Brain microvascular endothelial cell (primary cell): ENCODE measurements at places on chromosomes 2 and 18.

DNA sequence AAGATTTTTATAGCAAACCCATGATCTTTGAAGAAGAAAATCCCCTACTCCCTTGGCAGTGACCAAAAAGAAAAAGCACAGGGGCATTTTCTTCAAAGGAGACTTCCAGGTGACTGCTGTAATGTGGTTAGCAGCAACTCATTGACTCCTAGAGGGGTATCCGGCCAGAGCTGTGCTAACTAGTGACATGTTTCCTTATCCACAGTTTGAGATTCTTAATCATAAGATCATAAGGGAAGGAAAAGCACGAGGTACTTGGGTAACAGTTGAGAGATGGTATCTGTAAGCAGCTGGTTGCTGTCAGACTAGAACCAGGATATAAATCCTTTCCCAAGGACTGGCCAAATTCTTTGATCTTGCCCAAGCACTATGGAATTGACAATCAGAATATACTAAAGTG, 124.7 kb downstream of the MREG start:
- DNase-seq, result no peak

GRCh38 chr2:41806286-41806685, 241.5 kb upstream of the PKDCC start:
- no peak for DNase-seq

GRCh38 chr2:27370816-27371620, 602 bp downstream of the SNX17 start:
- peak; percentile 21 for DNase-seq

DNA sequence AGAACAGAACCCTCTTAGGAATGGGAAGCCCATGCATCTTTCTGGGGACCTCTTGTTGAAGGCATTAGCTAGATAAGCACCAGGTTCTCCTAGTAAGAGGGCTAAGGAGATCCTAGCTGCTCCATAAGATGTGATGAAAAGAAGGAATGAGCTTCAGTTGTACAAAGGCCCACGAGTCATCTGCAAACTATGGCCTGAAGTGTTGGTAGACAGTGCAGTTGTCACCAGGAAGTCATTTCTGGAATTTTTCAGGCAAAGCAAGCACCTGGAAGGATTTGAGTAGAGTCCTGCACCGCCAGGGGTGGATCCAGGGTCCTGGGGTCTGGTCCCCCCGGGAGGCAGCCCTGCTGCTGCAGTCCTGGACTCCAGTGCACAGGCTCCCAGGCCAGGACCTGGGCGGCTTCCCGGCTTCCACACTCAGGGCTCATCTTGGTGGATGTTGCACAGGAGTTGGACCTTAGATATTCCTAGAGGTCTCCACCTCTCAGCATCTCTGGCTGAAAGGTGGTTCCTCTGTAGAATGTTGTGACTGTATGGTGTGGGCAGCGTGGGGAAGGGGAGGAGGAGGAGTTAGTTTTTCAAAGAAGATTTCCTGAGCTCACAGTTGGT, 85.3 kb downstream of the LDLRAD4 start:
- DNase-seq, result no peak

DNA sequence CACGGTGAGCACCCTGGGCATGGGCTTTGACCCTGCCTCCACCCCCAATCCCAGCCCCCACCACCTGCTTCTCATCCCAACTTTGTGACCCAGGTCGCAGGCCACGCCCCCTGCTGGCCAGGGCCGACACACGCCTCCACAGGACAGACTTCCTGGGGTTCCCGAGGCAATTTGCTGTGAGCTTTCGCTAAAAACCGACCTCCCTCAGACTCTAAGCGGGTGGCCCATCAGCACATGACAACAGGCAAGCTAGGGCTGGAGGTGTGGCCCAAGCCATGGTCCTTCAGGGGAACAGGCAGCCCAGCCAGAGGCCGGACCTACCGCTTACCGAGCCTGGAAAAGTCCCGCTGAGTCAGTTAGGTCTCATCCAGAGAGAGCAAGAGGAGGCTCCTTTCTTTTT, 31.9 kb downstream of the C1QL2 start:
- DNase-seq, result no peak

DNA sequence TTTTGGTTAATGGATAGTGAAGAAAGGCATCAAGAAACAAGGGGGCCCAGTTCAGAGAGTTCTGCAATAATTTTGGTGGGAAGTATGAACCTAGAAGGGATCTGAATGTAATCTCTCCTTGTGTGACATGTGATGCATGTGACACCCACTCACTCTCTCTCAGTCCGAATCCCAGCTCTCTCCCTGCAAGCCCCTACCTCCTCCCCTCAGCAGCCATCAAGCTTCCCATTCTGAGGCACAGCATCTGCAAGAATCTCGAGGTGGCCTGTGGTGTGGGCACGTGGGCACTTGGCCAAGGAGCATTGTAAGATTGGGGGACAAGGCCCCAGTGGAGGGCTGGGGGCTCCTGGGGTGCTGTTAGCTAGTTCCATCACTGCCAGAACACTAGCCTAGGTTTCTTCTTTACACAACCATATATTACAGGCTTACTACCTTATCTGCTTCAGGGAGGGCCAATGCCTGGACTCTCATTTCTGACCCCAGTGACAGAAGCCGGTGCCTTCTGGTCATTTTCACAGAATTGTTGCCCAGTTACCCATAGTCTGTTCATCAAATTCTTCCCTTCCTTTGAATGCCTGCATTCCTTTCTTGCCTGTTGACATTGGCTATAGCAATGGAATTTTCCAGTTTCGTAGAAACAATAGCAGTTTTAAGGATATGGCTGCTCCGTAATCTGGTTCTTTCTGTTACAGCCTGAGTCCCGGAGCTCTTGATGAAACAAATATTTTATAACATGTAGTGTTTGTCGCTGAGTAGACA, 13.3 kb upstream of the LCLAT1 start:
- DNase-seq, result peak; percentile 10

DNA sequence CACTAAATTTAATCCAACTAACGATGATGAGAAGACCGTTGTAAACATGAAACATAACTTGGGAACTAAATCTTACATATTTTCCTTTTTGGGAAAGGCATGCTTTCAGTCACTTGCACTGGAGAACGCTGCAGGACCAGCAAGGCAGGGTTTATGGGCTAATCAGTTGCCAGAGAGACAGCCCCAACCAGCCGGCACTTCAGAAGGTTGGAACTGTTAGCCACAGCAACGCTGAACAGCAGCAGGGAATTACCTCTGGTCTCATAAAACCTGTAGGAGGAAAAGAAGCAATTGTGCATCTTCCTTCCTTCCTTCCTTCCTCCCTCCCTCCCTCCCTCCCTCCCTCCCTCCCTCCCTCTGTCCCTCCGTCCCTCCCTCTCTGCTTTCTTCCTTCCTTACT, 33.9 kb upstream of the SIX2 start:
- no peak for DNase-seq

- no peak for DNase-seq
Measured at GRCh38 chr2:226943862-226944620, 108.2 kb downstream of the RHBDD1 start.

DNA sequence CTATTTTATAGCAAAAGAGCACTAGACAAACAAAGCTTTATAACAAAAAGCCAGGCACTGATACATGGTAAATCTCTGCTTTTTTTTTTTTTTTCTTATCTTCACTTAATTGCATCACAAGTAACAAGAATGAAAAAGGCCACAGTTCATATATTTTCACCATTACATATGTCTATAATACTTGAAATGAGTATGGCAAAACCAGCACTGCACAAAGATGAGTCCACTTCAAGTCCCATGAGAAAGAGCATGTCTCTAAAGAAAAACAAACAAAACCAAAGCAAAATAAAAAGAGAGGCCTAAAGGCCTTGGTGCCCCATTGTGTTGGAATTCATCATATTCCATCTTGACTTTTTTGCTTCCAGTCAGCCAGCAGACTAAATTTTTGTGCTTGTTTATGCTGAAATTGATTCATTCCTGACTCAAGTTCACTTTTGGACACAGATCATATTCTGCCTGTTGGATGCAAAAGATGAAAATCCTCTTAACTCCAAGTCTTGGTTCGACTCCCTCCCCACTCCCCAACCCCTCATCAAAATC, 264.9 kb upstream of the CCDC68 start:
- DNase-seq, result peak; percentile 60

- DNase-seq, result no peak
Measured at GRCh38 chr2:223052548-223053483, 826 bp downstream of the KCNE4 start.

DNA sequence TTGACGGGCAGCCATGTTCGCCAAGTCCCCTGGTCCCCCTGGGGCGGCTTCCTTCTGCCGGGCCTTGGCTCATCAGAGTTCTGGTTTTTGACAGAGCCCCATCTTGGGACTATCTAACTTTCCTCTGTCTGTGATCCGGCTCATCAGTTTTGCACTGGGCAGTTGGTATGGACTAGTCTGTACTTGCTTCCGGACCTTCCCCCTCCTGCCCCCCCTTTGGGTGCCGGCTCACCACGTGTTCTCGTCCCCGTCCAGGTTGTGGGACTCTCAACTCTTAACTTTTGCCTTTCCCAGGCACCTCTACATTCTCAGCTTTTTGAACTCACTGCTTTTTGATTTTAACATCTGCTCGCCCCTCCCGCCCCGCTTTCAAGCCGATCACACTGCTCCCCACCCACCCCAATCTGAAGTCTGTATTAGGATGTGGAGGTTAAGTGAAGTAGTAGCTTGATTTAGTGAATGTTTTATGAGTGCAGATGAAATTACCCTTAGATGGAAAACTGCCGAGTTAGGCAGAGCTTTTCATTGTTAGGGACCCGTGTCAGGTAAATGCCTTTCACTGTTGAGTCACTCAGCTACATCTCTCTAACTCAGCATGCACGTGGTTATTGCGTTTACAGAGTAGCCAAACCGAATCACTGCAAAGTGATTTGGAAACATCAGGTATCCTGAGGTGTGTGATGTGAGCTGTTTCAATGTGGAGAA, 874 bp downstream of the WDR43 start:
- DNase-seq, result peak; percentile 13

DNA sequence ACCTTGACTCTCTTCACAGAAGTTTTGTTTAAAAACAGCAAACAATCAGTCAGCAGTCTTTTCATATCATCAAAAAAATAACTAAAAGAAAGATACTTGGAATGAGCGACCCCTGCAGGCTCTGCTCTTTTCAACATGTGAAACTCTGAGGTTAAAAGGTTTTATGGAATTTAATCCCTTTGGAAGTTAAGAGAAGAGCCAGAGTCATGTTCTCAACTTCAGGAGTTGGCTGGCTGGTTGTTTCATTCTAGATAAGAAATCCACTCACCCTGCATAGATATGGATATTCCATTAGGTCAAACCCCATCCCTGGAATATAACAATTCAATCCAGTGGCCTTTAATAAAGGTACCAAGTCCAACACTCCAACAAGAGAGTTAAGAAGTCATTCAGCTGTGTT, 115.6 kb upstream of the RMDN2 start:
- peak; percentile 67 for DNase-seq

GRCh38 chr2:198883604-198884003, 574.1 kb downstream of the SATB2 start:
- no peak for DNase-seq

GRCh38 chr2:15989559-15989958, 49.2 kb downstream of the MYCN start:
- no peak for DNase-seq

DNA sequence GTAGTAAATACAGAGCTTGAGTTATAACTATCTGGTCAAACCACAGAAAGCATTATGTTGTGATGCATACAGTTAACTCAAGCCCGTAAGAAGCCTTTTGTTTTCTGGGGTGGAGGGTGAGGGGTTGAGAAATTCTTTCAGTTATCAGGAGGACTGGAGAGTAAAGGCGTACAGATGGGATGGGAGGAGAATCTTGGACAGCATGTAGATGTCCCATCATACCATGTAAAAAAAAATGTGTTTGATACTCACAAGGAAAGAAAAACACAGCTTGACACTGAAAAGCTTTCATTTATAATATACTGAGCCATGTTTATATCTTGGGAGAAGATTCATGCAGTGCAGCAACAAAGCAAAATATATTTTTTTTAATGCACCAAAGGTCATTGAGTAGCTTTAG, 12.4 kb downstream of the CCBE1 start:
- DNase-seq, result no peak

GRCh38 chr2:16962505-16962904, 296.9 kb upstream of the CYRIA start:
- no peak for DNase-seq

GRCh38 chr2:84766791-84767190, 114.1 kb downstream of the TRABD2A start:
- no peak for DNase-seq

- no peak for DNase-seq
Measured at GRCh38 chr2:112583497-112584133, 794 bp upstream of the CHCHD5 start.

GRCh38 chr2:223853425-223853837, 16.0 kb upstream of the AP1S3 start:
- DNase-seq, result peak; percentile 18

- DNase-seq, result no peak
Measured at GRCh38 chr2:111094691-111095090, 26.0 kb upstream of the BCL2L11 start.

- DNase-seq, result no peak
Measured at GRCh38 chr2:43832457-43832856, 6.2 kb downstream of the ABCG5 start.

- DNase-seq, result no peak
Measured at GRCh38 chr2:126852361-126852760, 46.3 kb upstream of the TEX51 start.

GRCh38 chr2:112033600-112033999, 21.5 kb upstream of the TMEM87B start:
- DNase-seq, result peak; percentile 27

GRCh38 chr2:11338580-11338979, 5.9 kb downstream of the ROCK2 start:
- DNase-seq, result no peak

GRCh38 chr2:191620144-191620543, 57.8 kb upstream of the NABP1 start:
- no peak for DNase-seq

DNA sequence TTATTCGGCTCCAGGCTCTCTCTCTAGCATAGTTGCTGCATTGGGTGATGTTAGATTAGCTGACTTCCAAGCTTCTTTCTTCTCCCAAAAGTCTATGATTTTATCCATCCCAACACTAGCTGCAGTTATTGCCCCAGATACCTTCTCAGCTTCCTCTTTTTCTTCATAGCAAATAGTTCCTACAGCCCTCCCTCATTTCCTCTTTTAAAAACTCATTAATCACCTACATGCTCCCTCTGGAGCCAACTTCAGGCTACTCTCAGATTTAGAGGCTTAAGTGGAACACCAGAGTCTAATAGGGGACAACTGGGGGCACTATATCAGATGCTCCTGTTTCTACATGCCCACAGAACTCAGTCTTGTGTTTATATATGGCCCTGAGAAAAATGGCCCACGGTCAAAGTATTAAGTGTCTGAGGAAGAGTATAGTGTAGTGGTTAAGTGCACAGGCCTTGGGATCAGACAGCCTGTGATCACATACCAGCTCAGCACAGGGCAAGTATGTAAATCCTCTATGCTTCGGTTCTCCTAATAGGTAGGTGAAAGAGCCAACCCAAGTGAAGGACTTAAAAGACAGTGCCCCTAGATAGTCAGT, 241.9 kb upstream of the SLC14A2 start:
- no peak for DNase-seq

DNA sequence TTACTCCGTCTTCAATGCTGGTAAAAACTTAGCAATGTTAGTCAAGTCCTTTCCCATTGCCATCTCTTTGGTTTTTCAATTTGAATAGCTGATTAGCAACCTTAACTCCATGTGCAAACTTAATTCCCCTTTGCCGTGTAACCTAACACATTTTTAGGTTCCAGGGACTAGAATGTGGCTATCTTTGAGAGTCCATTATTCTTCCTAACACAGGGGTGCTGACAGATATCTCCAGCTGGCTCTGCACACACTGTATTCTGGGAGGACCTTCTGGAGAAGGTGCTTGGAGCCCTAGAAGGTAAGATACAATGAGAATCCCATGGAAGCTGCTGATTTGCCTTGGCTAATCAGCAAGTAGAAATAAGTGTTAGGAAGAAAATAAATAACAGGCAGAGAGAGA, 104.6 kb upstream of the STON1 start:
- DNase-seq, result no peak

- no peak for DNase-seq
Measured at GRCh38 chr2:60352491-60353405, 200.7 kb downstream of the BCL11A start.
